ENCODE measurements at places on chromosomes 2 and 18.

DNA sequence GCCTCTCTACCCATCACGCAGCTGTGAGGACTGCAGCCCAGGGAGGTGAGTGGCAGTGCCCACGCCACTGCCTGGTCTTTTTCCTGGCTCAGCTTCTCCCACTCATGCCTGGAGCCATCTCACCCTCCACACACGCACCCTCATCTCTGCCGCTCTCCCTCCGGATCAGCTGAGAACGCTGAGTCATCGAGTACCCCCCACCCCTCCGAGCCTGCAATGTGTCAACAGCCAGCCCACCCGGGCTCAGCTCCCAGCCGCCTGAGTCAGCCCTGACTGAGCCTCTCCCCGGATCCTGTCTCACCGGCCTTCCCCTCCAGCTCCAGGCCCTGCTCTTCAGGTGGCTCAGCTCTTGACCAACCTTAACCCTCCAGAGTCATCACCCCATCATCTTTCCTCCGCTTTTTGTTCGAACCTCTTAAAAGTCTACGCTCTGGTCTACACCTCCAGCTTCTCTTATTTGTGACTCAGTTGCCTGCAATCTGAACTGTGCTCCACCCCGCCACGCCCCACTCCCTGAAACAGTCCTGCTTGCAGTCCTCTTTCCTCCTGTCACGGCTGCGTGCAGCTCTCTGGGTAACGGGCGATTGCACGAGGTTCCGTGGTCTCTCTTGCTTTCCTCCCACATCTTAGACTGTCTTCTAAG, 94.4 kb upstream of the ASAP2 start:
- no peak for DNase-seq

DNA sequence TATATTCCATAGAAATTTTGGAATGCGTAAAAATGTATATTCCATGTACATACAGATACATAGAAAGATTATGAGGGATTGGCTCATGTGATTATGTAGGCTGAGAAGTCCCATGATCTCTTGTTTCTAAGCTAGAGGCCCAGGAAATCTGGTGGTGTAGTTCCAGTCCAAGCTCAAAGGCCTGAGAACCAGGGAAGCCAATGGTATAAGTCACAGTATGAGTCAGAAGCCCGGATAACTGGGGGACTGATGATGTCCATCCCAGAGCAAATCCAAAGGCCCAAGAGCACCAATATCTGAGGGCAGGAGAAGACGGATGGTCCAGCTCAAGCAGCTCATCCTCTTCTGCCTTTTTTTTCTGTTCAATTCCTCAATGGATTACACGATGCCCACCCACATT, 385.0 kb upstream of the KLHL29 start:
- DNase-seq: no peak

- no peak for DNase-seq
These were observed 21.7 kb downstream of the BIN1 start for GRCh38 chr2:127085317-127085681.

DNA sequence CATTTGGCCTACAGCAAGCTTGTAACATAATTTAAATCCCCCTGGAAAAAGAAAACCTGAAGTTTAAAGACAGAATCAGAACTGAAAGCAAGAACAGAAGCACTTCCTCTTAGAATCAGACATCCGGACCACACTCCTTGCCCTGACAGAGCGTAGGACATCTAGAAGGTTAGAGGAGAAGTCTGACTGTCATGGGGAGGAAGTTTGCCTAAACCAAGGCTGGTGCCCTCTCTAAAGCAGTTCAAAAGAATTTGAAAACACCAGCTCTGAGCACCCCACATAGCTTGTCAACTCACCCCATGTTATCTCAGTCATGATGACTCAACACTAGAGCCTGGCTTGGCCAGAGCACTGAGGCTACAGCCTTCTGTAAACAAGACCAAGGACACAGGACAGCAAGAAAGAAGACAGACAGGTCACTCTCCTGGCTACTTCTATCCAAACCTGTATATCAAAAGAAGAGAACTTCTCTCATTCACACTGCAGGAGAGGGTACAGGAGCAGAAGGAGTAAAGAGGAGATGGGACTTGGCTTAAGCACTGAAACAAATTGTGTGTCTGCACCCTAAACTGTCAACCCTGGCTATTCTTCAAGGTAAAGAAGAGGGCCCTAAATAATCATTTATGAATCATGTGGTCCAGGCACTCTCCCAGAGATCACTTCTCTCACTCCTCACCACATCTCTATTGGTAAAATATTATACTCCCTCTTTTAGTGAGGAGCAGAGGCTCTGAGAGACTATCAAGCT, 198.6 kb downstream of the MEMO1 start:
- DNase-seq: no peak

GRCh38 chr2:181289698-181290097, 167.5 kb upstream of the ITGA4 start:
- DNase-seq: no peak

DNA sequence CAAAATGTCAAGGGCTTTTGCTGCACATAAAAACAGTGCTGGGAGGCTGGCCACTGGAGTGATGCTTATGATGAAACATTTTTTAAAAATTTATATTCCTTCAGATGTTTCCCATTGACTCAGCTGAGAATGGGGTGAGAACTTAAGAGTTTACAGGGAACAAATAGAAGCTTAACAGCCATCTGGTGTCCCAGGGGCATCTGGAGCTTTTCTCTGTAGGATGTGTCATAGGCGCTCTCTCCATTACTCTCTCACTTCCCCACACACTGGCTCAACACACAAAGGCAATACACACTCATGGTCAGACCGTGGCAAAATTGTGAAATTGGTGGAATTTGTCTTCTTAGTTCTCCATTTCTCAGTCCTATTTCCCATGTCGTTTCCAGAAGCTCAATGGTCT, 783.1 kb upstream of the LRRTM1 start:
- no peak for DNase-seq

- DNase-seq: no peak
These were observed 3.0 kb upstream of the ASB1 start for GRCh38 chr2:238423561-238424312.

DNA sequence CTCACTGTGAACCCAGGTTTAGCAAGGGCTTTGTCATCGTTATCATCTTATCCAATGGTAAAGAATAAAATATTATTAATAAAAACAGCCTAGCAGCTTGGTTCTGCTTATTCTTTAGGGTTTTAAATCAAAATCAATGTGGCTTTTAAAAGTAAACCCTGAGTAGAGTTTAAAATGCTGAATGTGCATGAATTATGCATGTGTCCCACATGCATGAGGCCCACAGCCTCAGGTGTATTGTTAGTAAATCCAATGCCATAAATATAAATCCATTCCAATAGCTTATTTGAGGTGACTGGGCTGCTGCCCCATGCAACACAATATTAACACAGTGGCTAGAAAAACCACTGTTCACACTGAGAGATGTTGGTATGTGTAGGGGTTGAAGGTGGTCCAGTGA, 254.1 kb downstream of the HNMT start:
- no peak for DNase-seq

- no peak for DNase-seq
These were observed 43.5 kb downstream of the CALCRL start for GRCh38 chr2:187404431-187405110.

DNA sequence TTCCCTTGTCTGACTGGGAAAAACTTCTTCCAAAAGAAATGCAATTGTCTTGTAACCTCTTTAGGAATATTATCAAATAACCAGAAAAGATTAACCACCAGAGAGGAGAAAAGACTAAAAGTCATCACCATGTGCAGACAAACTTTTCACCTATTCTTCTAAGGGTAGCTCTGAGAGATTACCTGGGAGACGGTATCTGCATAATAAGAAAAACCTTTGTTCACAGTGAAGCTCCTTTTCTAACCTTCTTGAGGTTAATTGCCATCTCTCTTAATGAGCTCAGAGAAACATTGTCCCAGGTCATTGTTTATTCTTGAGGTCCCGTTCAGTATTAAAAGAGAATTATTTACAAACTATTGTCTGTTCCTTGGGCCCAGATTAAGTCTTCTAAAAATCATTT, 1091.2 kb upstream of the LRRTM1 start:
- DNase-seq: no peak

- no peak for DNase-seq
These were observed 602.6 kb upstream of the VRK2 start for GRCh38 chr2:57443973-57444521.

- DNase-seq: no peak
These were observed 53.9 kb downstream of the ASAP2 start for GRCh38 chr2:9260464-9260918.

- DNase-seq: peak; percentile 89
These were observed 200.2 kb downstream of the RIT2 start for GRCh38 chr18:42915299-42915698.

All from NCI-H1092 treated with DMSO at 0.1 percent for 48 hours (cell line).